ENCODE measurements at places on chromosomes 3 and 15.

DNA sequence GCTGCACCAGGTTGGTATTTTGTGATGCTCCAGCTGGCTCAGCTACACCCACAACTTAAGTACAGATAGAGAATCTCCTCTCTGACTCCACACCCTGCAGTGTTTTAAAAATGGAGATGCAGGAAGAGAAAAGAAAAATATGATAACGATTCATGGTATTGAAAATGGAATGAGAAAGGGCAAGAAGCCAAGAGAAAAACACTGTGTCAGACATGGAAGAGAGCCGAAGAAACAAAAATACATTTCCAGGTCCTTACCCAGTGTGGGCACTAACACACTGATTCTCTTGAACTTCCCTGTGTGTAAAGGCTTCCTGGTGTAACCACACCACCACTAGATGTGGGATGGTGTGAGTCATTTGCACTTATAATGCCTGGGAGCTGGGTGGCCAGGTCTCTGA is 93.1 kb downstream of the GMPS start:
- DNase-seq = no peak

DNA sequence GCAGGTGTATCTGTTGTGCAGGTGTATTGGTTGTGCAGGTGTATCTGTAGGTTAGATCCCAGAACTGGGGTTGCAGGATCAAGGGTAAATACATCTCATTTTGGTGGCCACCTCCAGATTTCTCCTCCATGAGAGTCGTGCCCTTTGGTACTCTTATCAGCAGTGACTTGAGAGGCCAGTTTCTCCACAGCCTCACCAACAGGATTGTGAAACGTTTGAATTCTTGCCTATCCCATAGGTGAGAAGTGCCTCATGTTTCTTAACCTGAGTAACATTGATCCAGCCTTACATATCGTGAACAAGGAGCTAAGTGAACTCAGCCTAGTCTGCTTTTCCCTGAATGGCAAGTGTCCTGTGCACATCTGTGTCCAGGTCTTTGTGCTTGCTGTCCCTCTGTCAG is 55.4 kb downstream of the CMTM8 start:
- DNase-seq = no peak

DNA sequence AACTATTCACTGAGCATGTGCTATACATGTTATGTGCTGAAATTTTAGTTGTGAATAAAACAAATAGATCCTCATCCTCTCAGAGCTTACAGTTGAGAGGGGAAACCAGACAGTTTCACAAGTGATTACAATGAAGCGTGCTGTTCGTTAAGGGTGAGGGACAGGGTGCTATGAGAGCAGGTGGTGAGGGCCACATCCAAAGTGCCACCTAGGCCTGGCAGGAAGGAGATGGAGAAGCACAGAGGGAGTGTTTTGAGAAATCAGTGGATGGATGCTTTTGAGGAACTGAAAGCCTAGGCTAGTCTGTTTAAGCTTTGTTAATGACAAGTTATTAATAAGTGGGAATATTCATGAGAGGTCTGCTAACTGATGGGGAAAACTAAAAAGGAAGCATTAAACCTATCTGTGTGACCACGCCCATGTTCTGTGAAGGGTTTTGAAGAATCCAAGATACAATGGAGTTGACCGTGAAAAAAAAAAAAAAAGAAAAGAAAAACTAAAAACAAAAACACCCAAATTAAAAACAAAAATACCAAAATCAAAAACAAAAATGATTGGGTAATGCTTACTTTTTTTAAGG is 7.3 kb downstream of the MCTP2 start:
- no peak for DNase-seq

GRCh38 chr3:38404286-38404685 is 49.4 kb upstream of the ACVR2B start:
- DNase-seq = no peak

GRCh38 chr3:172546628-172547214 is 23.5 kb upstream of the TNFSF10 start:
- DNase-seq = no peak

DNA sequence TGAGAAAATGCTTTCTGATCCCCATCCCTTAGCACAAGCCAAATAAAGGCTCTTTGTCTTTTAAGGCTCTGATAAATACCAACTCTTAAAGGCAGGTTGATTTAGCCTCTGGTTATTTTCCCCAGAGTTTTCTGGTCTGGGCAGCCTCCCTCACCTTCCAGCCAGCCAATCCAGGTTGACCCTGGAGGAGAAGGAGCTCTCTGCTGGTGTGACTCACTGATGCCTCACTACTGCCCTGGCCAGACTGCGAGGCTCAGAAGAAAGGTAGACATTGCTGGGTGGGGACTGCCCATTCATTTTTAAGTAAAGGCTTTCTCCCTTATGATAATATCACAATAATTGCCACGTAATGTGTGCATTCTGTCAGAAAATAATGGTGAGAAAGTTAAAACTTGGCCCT is 37.1 kb downstream of the SLCO3A1 start:
- DNase-seq = no peak

GRCh38 chr3:188904670-188905069 is 267.1 kb upstream of the TPRG1 start:
- no peak for DNase-seq

DNA sequence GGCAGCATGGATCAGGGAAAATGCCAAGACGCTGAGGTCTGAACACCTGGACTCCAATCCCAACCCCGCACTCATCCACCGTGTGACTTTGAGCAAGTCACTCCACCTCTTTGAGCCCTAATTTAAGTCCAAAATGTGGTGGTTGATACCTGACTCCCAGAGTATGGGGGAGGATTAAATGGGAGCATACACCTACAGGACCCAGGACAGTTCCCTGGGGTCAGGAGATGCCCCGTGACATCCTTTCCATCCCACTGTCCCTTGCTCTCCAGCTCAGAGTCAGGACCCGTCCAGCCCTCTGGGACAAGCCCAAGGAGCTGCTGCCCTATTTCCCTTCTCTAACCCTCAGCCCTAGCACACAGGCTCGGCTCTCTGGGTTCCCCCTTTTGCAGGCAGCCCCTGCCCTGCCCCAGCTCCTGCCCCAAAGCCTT is 276.4 kb downstream of the XXYLT1 start:
- DNase-seq = no peak

DNA sequence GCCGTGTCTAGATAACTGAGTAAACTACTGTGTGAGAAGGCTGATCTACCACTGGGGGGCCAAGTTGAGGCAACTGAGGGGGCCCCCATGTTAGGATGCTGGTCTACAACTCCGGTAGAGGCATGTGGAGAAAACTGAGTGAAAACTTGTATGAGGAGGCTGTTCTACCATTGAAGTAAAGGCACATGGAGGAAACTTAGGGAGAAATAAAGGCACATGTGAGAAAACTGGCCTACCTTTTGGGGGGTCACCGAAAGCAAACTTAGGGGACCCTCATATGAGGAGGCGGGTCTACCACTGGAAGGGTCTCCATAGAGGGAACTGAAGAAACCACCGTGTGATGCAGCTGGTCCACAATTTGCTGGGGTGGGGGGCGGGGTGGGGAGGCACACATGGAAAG is 155.2 kb downstream of the FBLN2 start:
- peak; percentile 20 for DNase-seq

GRCh38 chr15:92617549-92618520 is 37.7 kb downstream of the FAM174B start:
- peak; percentile 86 for DNase-seq

DNA sequence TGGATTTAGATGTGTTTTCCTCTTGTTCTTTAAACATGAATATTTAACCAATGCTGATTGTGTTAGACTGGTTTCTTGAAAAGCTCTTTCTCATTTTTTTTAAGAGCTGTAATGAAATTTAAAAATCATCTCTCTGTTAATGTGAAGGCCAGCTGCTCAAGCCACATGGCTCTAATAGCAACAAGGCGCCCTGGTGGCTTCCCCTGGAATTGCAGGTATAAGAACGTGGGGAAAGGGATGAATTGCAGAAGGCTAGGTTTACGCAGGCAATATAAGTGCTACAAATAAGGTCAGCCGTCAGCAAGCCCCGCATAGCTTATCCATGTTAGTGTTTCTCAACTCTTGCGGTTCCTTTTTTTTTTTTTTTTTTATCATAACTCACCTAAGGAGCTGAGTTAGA is 108.5 kb downstream of the SAMMSON start:
- DNase-seq = no peak

- no peak for DNase-seq
Measured at GRCh38 chr15:74156678-74157411, 16.7 kb upstream of the ISLR start.

DNA sequence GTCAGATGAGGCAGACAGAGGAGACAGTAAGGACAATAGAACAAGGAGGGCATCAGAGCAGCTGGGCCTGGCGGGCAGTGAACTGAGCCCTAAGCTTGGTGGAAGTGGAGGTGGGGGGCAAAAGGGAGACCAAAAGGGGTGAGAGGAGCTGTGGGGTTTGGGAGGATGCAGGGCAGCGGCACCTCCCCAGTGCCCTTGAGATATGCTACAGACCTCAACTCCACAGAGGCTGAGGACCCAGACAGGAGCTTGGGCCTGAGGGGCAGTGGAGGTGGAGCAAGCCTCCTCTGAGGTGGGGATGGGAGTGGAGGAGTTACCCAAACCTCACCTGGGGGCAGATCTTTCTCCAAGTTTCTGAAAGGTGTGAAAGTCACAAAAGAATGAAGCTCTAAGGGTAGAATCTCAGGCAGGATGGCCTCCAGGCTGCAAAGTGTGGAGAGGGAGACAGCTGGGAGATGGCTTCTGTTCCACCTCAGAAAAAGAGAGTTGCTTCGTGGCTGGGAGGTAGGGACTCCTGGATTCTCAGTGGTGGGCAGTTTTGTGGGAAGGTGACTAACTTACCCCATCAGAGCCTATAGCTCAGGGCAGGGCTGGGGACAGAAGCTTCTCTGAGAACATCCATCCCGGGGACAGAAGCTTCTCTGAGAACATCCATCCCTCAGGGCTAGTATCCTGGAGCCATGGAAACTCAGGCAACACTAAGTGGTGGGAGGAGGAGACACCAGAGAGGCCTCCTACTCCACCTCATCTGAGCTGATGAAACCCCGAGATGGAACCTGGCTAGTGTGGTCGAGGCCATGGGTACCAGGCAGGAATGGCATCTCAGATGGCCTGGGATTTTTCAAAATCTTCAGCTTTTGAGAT is 2.3 kb upstream of the CLK3 start:
- DNase-seq = no peak

DNA sequence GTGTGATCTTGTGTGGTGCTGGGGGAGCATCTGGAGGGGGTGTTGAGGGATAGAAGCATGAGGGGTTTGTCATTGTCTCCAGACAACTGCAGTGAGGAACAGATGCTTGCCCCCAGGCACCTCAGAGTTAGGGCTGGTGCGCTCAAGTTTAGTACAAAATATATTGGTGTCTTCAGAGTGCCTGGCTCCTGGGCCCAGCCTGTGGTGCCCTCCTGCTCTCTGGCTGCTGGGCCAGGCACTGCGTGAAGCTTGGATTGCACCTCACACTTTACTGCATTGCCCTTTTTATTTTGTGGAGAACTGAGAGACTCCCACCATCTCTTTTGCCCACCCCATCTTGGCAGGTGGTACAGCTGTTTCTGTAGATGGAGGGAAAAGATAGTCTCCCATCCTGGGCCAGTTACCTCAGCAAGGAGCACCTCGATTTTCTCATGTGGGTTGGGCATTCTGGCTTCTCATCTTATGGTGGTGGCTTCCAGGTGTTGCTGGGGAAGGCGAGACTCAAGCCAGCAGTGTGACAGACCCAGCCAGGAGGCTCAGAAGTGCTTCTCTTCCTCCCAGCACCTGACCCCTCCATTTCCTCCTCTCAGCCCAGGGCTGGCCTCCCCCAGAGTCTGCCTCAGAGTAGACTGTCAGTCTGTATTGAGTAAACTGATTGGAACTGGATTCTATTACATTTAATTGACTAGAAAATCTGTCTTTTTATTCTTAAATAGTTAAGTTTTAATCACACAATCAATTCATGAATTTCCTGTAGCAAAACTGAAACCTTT is 140.5 kb downstream of the DNAJB8 start:
- peak; percentile 47 for DNase-seq

- no peak for DNase-seq
Measured at GRCh38 chr3:102339671-102340070, 95.1 kb upstream of the ZPLD1 start.

GRCh38 chr3:20857636-20858035 is 671.6 kb upstream of the SGO1 start:
- no peak for DNase-seq

DNA sequence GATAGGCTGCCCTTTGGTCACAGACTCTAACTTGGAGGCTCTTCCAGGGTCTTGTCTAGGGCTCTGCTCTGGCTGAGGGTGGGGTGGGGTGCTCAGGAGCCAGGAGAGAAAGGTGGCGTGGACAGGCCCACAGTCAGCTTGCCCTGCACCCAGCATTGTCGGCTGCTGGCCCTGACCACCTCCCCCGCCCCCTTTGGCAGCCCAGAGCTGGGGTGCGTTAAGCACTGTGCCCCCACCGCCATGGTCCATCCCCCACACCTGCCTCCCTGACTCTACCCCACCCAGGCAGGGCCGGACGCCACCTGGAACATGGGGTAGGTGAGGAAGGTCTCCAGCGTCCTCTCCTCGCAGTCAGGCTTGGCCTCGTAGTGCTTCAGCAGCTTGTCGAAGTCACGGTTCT is 58.8 kb downstream of the RASGRF1 start:
- DNase-seq = no peak

GRCh38 chr3:6680119-6680806 is 180.7 kb upstream of the GRM7 start:
- no peak for DNase-seq

GRCh38 chr3:148226246-148226645 is 471.5 kb upstream of the AGTR1 start:
- no peak for DNase-seq

GRCh38 chr3:171297207-171297606 is 163.0 kb downstream of the TNIK start:
- DNase-seq = no peak

- DNase-seq = no peak
Measured at GRCh38 chr3:197508051-197508451, 47.7 kb downstream of the BDH1 start.

DNA sequence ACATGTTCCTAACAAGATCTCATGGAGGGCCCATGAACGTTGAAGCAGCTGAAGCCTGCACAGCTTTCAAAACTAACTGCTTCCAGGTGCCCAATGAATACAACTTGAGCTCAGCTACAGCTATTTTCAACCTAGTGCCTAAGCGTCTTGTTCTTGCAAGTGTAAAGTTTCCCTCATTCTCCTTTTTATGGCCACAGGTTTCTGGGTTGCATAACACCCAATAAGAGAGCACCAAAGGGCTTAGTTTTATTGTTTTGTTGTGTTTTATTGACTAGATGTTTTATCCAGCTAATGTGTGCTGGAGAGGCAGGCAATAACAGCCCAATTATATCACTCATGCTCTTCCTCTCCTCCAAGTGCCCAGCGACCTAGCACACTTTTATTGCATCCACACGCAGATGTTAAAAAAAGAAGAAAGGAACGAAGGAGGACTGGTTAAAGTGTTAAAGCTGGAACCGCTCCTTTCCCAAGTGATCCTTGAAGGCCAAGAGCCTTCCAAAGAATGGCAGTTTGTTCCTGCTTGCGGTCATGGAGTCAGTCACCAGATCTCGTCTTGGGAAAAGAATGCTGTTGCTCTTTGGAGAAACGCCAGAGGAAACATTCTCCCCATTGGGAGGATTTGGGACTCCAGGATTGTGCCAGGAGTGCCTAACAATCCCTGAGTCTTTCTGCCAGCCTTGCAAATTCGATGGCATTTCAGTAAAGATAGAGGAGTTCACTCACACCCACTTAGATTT is 156.9 kb downstream of the MEX3B start:
- DNase-seq = no peak

GRCh38 chr3:189641776-189642175 is 10.6 kb downstream of the TP63 start:
- no peak for DNase-seq

Measured in mesenteric fat pad (tissue), 1 donor.